ENCODE measurements at places on chromosomes 1 and 21.

GRCh38 chr1:48817505-48818114 lies 40.9 kb upstream of the BEND5 start:
- peak; percentile 53 for DNase-seq

- no peak for DNase-seq
Observed at GRCh38 chr1:24069817-24070216, 42.1 kb downstream of the MYOM3 start.

DNA sequence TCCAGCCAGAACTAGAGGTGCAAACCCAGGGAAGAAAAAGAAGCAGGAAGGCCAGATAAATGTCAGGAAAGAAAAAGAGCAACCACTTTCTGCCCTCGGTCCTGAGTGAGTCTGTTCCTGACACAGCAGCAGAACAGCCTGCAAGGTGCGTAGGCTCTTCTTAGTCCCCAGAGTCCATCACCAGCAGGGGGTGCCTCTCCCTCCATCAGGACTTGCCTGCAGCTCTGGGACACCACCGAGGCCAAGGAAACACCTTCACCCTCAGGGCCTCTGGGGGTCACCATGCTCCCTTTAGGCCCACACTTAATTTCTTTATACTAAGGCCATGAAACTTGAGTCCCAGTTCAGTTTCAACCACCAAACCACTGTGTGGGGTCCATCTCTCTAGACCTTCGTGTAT lies 43.7 kb upstream of the NFASC start:
- no peak for DNase-seq

DNA sequence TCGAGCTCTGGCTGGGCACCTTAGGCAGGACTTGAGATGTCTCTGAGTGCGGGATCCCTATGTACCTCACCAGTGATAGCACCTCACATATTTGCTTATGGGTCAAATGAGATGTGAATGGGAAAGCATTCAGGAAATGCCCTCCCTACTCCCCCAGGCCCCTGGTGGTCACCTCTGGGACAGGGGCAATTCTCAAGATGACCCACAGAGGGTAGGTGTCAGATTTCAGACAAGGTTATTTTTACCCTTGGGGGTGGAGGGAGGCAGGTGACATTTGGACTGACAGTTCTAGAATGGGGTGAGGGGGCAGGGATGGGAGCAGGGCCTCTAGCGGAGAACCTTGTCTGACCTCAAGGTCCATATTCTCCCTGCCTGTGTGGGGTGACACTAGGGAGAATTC lies 27.1 kb downstream of the ACOT11 start:
- DNase-seq, result no peak

GRCh38 chr1:209900734-209901133 lies 37.3 kb upstream of the SYT14 start:
- DNase-seq, result no peak

DNA sequence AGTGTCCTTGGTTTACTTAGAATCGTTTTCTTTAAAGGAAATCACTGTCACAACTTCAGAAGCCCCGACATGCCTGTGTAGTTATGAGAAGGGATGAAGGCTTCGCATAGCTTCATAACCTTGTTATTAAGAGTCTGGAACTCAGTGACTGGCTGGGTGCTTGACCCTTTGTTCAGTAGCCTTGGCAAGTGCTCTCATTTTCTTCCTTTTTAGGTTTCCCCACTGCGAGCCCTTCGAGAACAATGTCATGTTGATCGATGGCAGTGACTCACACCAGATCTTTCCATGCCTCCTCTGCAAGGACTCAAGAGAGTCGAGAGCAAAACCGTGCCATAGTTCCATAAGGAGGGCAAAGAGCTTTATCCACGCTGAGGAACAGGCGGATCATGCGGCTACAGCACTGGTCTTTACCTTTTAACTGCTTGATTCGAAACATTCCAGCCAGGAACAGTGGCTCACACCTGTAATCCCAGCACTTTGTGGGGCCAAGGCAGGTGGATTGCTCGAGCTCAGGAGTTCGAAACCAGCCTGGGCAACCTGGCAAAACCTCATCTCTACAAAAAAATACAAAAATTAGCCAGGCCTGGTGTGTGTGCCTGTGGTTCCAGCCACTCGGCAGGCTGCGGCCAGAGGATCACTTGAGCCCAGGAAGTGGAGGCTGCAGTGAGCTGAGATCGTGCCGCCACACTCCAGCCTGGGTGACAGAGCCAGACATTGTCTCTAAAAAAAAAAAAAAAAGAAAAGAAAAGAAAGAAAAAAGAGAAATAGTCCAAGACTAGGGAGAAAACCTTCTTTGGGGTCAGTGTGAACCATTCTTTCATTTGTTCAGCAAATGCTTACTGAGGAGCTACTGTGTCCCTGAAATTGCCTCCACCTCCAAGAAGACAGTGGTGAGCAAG lies 95.4 kb upstream of the ERRFI1 start:
- DNase-seq, result no peak

DNA sequence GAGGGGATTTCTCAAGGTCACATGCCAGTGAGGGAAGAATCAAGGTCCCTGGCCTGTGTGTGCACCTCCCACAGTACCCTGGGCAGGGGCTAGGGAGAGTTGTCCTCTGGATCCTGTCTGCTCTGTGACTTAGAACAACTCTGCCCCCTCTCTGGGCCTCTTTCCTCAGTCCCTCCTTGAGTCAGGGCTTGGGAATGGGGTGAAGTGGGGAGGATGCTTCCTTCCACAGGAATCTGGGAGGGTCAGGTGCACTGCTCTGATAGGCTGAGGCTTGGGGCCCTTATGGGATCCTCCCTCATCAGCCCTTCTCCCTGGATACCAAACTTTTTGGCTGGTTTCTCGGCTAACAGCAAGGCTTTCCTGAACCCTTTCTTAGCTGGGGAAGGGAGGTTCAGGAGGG lies 2.5 kb downstream of the TRNP1 start:
- DNase-seq, result no peak

DNA sequence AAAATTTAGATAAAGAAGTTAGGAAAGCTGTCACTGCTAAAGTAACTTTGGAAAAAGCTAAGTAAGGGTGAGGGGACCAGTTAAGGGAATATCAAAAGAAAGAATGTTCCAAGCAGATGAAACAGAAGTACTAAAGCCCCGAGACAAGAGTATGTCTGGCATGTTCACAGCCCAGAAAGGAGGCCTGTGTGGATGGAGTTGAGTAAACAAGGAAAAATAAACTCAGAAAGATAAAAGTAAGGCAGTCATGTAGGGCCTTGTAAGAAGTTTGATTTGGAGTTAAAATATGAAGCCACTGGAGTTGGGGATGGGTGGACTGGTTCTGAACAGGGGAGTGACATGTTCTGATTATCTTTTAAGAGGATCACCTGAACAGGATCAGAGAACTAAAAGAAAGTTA lies 177.9 kb downstream of the CDC42BPA start:
- no peak for DNase-seq

DNA sequence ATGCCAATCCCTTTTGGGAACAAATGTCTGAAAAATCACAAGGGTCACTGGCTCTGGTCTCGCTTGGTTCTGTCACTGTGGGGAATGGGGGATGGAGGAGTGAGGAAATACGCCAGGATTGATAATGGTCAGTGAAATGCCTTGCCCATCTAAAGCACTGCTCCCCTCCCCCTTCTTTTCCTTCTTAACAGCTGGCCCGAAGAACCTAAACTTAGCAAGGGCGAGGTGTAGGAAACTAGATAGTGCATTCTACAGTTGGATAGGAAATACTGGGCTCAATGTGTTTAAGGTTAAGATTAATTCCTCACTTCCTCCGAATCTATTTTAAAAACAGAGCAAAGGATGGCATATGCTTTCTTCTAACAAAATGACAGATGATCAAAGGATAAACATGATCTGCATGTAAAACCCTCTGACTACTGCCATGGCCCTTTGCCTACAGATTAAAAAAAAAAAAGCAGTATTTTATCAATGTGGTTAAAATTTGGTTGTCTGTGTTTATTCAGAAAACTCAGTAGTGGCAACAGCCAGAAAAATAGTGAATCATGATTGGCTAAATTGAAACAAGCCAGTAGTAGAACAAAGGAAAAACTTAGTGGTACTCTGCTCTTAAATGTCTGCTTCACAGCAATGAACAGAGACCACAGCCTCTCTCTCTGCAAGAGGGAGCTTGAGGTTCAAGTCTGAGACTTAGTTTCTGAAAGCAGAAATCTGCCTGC lies 86.1 kb upstream of the VAV3 start:
- DNase-seq, result peak; percentile 88

GRCh38 chr1:219526074-219526473 lies 86.8 kb downstream of the ZC3H11B start:
- no peak for DNase-seq

GRCh38 chr1:90486996-90487395 lies 230.1 kb downstream of the BARHL2 start:
- no peak for DNase-seq

DNA sequence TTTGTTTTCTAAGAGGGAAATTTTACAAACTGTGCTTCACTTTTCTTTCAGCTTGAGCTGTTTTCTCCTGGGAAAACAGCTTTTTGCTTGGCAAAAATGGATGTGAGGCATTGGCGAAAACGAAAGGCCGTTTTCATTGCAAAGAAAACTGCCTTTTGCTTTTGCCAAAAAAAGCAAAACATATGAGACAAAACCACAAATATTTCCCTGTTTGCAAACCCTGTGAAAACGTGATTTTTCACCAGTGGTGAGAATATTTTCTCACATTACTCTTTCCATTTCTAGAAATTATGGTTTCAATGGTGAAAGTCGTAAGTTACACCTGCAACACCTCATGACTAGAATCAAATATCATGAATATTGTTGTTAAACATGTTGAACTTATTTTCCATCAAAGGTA lies 74.0 kb upstream of the ZBTB18 start:
- no peak for DNase-seq

GRCh38 chr1:71857862-71858261 lies 424.5 kb downstream of the NEGR1 start:
- no peak for DNase-seq

DNA sequence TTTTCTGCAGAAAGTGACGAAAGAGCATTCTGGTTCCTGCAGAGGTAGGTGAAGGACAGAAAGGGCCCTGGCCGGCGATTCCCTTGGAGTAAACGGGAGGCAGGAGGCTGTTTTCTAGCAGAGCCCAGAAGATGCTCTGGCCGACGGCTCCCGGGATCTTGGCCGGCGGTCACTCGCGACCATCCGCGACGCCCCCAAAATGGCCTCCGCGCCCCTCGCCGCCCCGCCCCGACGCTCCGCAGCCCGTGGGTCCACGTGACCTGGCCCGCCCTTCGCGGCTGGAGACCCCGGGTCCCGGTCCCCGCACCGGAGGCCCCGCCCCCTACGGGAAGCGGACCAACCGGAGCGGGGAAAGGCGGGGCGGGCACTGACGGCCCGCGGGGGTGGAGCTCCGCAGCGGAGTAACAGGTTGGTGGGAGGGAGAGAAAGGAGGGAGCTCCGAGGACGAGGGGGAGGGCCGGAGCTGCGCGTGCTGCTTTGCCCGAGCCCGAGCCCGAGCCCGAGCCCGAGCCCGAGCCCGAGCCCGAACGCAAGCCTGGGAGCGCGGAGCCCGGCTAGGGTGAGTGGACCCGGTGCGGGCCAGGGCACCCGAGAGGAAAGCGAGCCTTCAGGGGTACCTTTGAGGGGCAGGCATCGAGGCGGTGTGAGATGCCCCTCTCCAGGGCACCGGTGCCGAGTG lies at the start of gene CGN:
CGN (plus strand) TSS at position 431 of the 679 bp plus-strand sequence. CDS start 7,133 bp downstream, outside the sequence.
- peak; percentile 76 for DNase-seq

DNA sequence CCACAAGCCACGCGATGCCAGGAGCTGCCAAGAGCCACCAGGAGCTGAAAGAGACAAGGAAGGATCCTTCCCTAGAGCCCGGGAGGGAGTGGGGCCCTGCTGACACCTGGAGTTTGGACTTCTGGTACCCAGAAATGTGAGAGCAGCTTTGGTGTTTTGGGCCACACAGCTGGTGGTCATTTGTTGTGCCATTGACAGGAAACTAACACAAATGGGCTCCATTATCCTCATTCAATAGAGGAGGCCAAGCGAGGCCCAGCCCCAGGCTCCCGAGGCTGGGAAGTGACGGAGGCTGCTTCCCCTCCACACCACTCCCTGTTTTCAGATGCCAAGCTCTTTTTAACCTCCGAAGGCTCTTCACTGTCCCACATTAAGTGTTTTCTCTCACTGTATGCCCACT lies 25.5 kb downstream of the DHRS3 start:
- DNase-seq, result no peak

- DNase-seq, result no peak
Observed at GRCh38 chr1:97942161-97943123, 21.6 kb upstream of the DPYD start.

GRCh38 chr1:40185951-40186864 lies 25.0 kb downstream of the RLF start:
- DNase-seq, result no peak

GRCh38 chr1:209642816-209643215 lies 9.4 kb downstream of the LAMB3 start:
- no peak for DNase-seq

- DNase-seq, result no peak
Observed at GRCh38 chr1:119686661-119687060, 25.1 kb upstream of the PHGDH start.

DNA sequence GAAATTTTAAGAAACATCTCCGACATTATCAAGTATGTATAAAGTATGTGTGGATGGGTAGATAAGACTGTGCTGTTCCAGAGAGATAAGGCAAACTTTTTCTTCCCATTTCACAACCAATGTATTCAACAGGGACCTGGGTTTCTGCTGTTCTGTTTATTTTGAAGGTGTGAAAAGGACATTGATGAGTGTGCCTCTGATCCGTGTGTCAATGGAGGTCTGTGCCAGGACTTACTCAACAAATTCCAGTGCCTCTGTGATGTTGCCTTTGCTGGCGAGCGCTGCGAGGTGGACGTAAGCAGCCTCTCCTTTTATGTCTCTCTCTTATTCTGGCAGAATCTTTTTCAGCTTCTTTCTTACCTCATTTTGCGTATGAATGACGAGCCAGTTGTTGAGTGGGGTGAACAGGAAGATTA lies 174.0 kb downstream of the CRB1 start:
- no peak for DNase-seq

DNA sequence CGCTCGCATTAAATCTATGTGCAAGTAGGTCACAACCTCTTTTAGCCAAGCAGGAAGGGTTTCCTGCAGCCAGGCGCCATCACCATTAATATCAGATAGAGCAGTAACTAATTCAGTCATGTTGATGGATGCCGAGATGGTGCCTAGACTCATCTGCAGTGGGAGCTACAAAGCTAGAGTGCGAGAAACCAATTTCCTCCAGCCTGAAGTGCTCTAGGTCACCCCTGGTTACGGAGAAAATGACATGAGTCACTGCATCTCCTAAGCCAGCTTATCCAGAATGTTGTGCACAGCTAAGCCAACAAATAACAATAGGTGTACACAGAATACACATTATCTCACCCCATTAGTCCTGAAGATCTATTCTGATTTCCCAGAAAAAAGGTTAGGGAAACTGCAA lies 36.0 kb downstream of the OVAAL start:
- no peak for DNase-seq

GRCh38 chr1:2976180-2976562 lies 45.1 kb upstream of the ACTRT2 start:
- DNase-seq, result no peak

- no peak for DNase-seq
Observed at GRCh38 chr1:90763930-90764329, 46.8 kb upstream of the BARHL2 start.

- DNase-seq, result no peak
Observed at GRCh38 chr1:55213151-55213884, 1.8 kb downstream of the USP24 start.
